ENCODE measurements at places on chromosomes 7 and 10.
A peak's percentile ranks its signal among the peaks of the same experiment; 100 is the strongest.

- no peak for DNase-seq
Measured at GRCh38 chr10:4252701-4253100, 467.7 kb upstream of the KLF6 start.

GRCh38 chr10:44983895-44984278 is 5.3 kb upstream of the DEPP1 start:
- DNase-seq, result no peak

DNA sequence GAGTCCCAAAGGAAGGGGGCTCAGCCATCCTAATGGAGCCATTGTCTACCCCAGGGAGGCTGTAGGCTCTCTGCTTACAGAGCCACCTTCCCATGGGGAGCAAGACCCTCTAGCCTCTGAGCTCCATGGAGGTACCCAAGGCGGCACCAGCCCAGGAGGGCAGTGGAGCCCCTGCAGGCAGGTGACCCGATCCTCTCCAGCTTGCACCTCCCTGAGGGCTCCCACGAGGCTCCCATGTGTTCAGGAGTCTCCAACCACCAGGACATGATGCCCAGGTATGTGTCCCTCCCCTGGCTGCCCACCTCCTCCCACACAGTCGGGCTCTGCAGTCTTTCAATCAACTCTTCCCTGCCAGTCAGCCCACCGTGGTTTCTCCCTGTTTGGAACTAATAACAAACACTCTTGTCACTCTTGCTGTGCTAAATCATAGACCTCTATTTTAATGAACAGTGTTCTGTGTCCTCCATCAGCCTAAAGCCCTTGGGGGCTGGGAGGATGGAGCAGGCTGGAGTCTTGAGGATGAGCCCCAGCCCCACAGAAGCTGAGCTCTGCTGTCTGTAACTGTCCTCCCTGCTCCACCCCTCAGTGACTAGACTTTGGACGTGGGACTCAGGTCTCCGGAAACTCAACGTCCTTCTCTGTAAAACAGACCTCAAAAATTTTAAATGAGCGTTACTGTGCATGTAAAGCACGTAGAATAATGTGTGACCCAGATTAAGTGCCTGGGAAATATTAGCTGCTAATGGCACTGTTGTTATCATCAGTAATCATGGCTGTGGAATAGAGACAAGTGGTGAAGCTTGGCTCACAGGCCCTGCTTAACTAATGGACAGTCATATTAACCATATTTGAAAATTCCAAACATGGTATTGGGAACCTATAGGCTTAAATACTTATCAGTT is 298.9 kb downstream of the WDR37 start:
- no peak for DNase-seq

GRCh38 chr7:157688533-157689268 is 351.9 kb downstream of the DNAJB6 start:
- no peak for DNase-seq

- DNase-seq, result no peak
Measured at GRCh38 chr7:71885487-71885886, 526.7 kb downstream of the CALN1 start.

- no peak for DNase-seq
Measured at GRCh38 chr10:88090568-88091214, 227.3 kb downstream of the PTEN start.

DNA sequence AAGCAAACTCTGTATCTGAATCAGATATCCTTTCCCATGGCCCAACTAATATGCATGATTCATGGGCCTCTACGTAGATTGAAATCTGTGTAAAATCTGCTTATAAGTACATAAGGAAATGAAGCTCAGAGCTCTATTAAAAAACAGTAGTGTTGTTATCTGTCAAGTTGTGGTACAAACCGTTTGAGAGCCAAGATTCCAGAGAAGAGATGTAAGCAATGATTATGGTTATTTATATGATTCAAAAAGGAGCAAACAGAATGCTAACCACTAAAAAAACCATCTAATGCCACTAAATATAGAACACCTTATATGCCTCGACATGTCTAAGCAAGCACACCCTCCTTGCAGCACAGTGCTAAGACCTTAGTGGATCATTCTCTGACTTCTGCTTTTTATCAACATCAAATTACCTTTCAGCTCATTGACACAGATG is 26.6 kb downstream of the RPP38 start:
- DNase-seq, result no peak

- no peak for DNase-seq
Measured at GRCh38 chr7:1290026-1290678, 57.5 kb downstream of the UNCX start.

DNA sequence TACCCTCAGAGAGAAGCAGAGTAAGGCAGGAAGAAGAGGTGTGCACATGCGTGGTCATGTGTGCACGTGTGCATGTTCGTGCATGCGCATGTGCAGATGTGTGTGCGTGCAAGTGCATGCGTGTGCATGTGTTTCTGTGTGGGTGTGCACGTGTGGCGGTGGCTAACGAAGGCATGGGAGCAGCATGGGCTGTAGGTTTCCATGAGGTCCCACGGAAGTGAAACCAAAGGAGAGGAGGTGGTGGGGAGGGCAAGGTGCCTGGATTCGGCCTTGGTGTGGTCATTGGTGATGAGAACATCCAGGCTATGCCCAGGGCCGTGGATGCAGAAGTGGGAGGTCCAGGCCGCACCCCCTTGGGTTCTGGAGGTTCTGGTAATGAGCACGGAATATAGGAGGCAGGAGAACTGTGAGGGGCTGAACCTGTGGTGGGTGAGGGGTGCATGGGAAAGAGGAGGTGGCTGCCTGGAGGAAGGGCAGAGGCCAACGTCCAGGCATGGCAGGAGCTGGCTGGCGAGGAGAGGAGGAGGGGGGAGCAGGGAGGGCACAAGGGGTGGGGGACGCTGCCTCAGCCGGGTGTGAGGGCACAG is 2.4 kb upstream of the INPP5A start:
- DNase-seq, result no peak

GRCh38 chr7:2524808-2525657 is 5.5 kb downstream of the LFNG start:
- DNase-seq, result no peak

GRCh38 chr7:19268737-19269136 is 123.5 kb upstream of the FERD3L start:
- DNase-seq, result no peak

DNA sequence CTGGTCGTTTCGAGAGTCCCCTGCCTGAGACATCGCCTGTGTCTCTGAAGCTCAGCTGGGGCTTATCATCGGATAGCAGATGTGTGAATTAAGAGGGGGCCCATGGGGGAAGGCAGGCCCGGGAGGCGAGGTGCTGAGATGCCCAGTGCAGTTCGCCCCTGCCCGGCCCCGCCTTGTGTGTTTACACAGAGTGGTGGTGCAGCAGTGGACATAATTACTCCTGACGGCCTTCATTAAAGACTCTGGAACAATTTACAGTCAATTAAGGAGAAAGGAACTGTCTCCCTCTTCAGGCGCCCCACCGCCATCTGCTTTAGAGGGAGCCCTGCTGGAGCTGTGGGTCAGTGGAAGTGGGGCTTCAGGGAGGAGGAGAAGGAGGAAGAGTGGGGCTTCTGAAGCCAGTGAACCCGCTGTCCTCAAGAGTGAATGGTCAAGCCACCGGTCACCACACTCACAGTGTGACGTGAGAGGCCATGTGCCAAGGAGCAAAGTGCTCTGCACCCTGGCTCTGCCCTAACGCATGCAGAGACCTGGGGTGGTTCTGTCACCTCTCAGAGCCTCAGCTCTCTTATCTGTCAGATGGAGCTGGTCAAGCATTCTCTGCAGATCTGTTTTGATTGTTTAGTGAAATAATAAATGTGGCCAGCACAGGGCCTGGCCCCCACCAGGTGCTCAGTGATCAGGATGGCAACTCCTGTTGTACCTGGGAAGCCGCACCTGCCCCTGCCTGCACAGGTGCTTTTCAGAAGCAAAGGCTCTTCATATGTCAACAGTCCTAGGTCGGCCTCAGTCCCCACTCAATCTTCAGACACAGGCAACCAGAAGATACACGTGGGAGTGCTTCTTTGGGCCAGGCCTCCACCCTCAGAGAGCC is 65.6 kb downstream of the CDH23 start:
- DNase-seq, result no peak

DNA sequence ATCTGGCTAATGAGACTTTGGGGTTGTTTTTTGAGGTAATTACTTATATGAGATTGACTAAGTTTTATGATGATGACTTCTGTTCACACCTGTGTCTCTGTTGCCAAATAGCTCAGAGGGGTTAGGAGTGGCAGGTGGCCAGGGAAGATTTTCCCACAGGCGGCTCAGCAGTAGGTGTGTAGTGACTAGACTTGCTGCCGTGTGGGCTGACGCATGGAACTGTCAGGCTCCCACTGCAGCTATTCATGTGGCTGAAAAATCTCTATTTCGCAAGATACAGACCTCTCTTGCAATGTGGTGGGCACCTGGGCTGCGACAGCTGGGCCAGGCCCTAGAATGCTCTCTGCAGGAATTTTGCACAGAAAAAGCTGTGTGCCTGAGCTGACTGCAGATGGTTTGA is 1.4 kb downstream of the CPA4 start:
- no peak for DNase-seq

DNA sequence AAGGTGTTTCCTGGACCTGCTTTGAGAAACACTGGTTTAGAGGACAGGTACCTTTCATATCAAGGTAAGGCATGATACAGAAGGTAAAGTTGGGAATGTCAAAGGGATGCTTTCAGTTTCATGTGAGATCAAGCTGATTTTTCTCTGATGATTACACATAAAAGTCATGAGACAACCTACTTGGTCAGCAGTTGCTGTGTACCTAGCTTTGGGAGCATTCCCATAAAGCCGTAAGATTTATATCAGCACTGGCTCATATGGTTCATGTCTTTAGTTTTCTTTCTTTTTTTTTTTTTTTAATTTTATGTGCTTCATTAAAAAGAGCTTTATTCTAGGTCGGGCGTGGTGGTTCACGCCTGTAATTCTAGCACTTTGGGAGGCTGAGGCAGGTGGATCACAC is 265.3 kb upstream of the LRGUK start:
- no peak for DNase-seq

- DNase-seq, result no peak
Measured at GRCh38 chr10:29607576-29607975, 27.2 kb downstream of the SVIL start.

- DNase-seq, result peak; percentile 11
Measured at GRCh38 chr7:93890041-93890463, 501 bp downstream of the TFPI2 start.

DNA sequence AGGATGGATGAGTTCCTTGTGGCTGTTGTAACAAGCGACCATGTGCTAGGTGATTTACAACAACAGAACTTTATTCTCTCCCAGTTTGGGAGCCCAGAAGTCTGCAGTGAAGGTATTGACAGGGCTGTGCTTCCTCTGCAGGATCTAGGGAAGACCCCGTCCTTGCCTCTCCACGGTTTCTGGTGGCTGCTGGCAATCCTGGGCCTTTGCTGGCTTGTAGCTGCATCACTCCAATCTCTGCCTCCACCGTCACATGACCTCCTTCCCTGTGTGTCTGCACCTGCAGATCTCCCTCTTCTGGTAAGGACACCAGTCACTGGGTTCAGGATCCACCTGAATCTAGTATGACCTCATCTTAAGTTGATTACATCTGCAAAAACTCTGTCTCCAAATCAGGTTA is 115.6 kb downstream of the GLRX3 start:
- DNase-seq, result no peak

DNA sequence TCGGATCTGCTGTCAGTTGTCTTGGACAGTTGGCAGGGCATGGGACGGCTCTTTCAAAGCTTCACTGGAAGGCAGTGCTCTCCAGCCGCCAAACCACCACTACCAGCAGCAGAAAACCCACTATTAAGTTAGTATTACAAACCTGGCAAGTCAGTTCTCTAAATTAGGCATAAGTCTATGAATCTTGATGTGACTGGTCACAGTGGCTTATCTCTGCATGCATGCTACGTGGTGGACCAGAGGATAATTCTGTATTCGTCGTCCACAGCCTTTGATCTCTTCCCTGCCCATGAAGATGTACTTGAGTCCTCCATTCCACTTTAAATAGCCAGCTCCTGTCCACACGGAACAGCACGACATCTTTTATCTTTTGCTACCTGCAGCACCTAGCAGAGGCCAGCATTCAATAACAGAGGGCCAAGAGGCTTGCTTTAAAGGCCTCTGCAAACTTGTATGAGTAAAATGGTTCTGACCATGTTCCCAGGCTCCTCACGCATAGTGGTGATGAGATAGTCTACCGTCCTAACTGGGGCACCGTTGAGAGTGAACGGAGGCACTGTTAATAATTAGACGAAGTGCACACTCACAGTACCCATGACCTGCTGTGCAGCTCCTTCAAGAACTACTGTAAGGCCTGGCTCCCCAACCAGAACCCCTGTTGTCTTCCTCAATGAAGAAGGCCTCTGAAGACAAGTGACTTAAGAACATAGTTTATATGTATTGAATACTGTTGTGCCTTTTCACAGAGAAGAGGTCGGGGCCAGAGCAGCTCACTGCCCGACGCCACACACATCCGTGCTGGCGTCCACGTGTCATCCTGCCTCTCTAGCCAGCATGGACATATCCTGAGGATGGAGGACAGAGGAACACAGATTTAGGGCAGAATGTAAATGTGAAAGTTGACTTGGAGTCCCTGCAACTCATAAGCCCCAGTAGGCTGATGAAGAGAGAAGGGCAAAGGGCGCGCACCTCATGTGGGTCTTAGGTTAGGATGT is 1.0 kb downstream of the GPR146 start:
- DNase-seq, result no peak

DNA sequence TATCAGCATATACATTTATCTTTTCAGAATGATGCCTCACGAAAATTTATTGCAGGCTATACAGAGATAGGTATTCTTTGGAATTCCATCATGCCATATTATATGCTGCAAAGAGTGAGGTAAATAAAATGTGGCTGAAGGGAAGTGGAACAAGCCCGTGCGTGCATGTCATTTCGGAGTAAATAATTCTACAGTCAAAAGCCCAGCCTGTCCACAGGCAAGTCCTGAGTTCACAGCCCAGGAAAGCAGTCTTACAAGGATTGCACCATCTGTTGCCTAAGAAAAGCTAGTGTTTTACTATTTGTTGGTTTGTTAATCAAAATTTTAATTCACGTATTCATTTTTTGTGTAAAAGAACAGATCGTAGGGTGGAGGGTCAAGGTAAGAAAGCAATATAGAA is 292.4 kb upstream of the AKR1E2 start:
- DNase-seq, result no peak

- peak; percentile 93 for DNase-seq
Measured at GRCh38 chr10:89373916-89374711, 3.7 kb upstream of the IFIT1B start.

GRCh38 chr7:158432369-158433341 is 155.0 kb downstream of the PTPRN2 start:
- DNase-seq, result no peak

Measured in mucosa of gallbladder (tissue), 1 donor.